ENCODE measurements at places on chromosomes 16 and 17. TPM values are rescaled to one million over a fixed set of nuclear protein-coding genes. Genes with fewer than 3 reads are reported as not detected.

- no peak for DNase-seq
These were observed 2.7 kb downstream of the MNT start for GRCh38 chr17:2398182-2398581.

GRCh38 chr16:66001432-66001831 lies 365.1 kb upstream of the CDH5 start:
- DNase-seq = no peak

GRCh38 chr17:34758316-34758715 lies 178.9 kb downstream of the TMEM132E start:
- DNase-seq = peak; percentile 22

DNA sequence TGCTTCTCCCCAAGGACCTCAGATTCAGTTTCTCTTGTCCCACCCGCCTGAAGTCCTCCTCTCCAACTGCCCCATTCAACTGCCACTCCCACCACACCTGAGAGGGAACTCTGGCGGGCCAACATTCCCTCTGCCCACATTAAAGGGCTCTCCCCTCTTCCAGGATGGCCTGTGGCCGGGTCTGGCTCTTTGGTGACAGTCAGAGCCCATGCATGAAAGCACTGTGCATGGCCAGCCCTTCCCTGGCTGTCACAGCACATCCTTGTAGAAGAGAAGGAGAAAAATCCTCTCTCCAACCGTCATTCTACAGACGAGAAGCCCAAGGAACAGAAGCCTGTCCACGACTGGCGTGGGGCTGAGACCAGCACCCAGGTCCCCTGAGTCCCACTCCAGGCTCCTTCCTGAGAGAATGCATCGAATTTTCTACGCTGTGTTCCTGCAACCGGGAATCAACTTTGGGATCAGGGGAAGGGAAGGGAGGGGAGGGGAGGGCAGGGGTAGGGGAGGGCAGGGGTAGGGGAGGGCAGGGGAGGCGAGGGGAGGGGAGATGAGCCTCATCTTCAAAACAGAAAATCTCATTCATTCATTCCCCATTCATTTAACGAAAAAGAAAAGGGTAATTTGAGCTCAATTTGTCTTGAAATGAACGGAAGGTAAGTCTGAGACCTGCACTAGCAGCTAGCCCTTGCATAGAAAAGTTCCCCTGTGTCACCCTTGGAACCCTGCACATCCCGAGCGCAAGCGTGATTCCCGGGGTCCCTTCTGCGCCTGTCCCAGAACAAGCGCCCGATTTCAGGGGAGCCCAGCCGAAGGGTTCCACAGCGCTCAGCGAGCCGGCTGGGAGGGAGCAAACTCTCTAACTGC lies at the start of gene ABCC12:
Gene ABCC12, minus strand, starts transcription at position 68 of the 864 bp plus-strand sequence. CDS start 9,569 bp downstream, outside the sequence.
- DNase-seq = no peak

GRCh38 chr16:50941681-50942080 lies 199.8 kb downstream of the CYLD start:
- DNase-seq = no peak

DNA sequence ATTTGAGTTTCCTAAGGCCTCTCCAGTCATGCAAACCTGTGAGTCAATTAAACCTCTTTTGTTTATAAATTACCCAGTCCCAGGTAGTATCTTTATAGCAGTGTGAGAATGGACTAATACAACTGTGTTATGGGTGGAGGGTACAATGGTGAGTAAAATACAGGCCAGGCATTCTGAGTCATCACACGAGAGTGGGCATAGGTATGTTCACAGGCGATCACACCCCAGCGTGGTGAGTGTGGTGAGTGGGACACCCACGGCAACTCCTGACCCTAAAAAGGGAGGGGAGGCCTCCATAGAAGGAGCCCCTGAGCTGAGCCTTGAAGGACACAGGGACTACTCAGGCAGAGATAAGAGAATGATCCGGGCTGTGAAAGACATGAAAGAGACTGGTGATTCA lies 22.6 kb upstream of the MAPT start:
- DNase-seq = no peak

GRCh38 chr17:35748341-35748841 lies 4.6 kb downstream of the GAS2L2 start:
- DNase-seq = no peak

GRCh38 chr17:56985371-56986162 lies 7.6 kb downstream of the SCPEP1 start:
- no peak for DNase-seq

GRCh38 chr17:48037036-48037837 lies at the start of gene COPZ2:
Gene COPZ2 (minus strand): TSS chr17:48037797. CDS start chr17:48037777, 20 bp downstream.
- DNase-seq = peak; percentile 69

DNA sequence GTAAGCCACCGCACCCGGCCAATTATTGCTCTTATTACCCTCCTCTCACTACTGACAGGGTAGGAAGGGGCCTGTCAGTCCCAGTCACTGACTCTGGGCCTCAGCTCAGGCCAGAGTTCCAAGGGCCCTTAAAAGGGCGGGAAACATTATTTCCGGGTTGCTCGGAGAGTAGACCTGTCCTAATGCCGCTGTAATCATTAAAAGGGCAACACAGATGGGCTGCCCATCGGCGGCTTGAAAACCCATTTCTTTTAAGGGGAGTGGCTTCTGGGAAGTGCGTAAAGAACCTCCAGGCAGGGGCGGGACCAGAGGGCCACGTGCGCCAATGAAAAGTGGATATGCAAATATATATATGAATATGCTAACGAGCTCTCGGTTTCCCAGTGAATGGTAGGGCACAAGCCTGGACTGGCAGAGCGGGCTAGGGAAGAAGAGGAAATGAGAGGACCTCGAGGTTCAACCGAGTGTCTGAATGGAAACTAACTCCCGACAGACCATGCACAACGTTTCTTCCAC lies 26.6 kb downstream of the PIPOX start:
- DNase-seq = peak; percentile 77

GRCh38 chr16:57331355-57331754 lies 27.2 kb upstream of the CCL22 start:
- no peak for DNase-seq

GRCh38 chr16:74700116-74700437 lies 585 bp downstream of the MLKL start:
- no peak for DNase-seq

- DNase-seq = peak; percentile 100
These were observed 376 bp upstream of the STAC2 start for GRCh38 chr17:39225959-39226683.

GRCh38 chr17:64327201-64327930 lies 63.3 kb downstream of the PECAM1 start:
- DNase-seq = no peak

DNA sequence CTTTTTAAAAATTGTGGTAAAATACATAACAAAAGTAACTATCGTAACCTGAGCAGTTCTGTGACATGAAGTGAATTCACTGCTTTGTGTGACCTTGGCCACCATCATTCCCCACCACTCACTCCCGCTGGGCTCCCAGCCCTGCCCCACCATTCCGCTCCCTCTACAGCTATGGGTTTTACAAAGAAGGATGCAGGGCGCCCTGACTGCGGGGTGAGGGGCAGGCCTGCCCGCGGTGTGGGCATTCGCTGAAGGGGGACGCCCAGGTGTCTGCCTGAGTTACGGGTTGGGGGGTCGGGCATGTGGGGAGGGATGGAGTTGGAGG lies at the start of gene CEMP1:
Gene CEMP1, minus strand, starts transcription at position 38 of the 325 bp plus-strand sequence. CDS start 335 bp downstream, outside the sequence.
- DNase-seq = peak; percentile 47

DNA sequence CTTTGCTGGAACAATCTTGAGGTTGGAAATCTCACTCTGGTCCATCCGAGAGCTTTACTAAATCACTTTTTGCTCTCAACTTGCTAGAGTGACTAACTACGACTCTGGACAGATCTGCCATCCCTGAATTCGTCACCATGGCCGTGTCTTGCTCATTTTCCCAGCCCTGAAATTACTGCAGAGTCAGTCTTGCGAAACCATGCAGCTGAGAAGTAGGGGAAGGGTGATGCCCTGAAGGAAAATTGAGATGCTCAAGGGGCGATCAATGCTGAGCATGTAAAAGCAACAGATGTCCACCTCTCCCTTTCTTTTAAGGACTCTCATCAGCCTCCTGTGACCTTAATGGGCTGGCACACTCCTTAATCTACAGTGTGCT lies 18.8 kb downstream of the PCTP start:
- no peak for DNase-seq

DNA sequence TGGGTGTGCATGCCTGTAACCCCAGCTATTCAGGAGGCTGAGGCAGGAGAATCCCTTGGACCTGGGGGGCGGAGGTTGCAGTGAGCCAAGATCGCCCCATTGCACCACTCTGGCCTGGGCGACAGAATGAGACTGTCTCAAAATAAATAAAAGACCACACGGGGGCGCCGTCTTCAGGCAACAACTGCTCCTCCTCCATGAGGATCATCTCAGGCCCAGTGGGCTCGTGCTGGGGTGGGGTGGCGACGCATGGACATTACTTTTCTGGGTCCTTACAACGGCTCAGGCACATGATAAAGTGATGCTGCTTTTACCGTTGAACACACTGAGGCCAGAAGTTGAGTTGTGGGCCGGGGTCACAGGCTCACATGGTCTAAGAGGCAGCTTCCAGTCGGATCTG lies 56.2 kb downstream of the PRMT7 start:
- DNase-seq = peak; percentile 78

DNA sequence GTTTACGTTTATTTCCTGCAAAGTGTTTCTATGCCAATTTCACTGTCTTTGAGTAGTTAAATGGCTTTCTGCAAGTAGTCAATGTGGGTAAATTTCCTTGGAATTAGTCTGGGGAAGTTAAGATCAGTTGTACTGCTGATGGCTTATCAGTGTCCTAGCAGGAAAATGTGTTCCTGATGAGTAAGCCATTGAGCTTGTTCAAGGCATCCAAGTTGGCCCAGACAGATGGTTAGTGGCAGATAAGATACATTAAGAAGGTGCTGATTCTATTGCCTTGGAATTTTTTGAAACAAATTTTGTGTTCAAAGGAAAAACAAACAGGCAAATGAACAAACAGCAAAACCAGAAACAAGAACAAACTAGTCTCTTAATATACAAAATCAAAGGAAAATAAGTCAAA lies 258.4 kb downstream of the MAP2K6 start:
- no peak for DNase-seq

GRCh38 chr16:69465881-69466280 lies 41.5 kb downstream of the CYB5B start:
- no peak for DNase-seq

DNA sequence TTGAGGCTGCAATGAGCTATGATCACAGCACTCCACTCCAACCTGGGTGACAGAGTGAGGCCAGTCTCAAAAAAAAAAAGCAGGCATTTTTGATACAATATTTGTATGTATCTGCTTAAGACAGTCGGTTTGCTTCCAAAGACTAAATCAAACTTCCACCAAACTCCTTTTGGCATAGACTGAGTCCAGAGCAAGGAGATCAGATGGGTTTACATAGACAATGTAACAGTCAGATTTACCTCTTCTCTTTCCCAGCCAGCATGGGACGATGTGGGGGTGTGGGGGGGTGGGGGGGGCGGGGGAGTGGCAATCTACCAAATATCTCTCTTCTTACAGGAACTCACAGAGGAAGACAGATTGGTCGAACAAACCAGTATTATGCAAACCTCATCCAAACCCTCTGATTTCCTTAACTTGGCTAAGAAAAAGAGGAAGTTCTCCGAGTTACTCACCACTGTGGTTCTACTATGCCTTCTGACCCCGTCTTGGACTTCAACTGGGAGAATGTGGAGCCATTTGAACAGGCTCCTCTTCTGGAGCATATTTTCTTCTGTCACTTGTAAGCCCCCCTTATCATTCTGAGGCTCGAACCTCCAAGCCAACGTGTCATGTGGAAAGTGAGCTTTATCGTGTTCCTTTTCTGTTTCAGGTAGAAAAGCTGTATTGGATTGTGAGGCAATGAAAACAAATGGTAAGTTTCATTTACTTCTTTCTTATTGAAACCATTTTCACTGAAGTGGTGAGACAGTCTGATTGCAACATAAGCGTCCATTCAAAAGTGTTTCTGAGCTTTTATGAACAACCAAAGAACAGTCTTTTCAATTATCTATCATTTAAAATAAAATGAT lies at the start of gene MILR1:
Gene MILR1, plus strand, starts transcription at position 451 of the 848 bp plus-strand sequence. Its CDS starts 54 bp downstream, at position 505.
- no peak for DNase-seq

- DNase-seq = no peak
These were observed 19.9 kb downstream of the COX10 start for GRCh38 chr17:14089179-14089578.

The ATAD5 gene
- total RNA-seq = 24.6 TPM

The SALL1 gene
- 101 TPM for total RNA-seq

The CDRT15 gene
- total RNA-seq = not detected

The PRR11 gene
- total RNA-seq = 70.6 TPM

The ST6GALNAC2 gene
- total RNA-seq = 0.46 TPM

The ENPP7 gene
- total RNA-seq = not detected

The SLC6A2 gene
- total RNA-seq = not detected

The AIPL1 gene
- 0.57 TPM for total RNA-seq

The CSH2 gene
- total RNA-seq = not detected

The KIF19 gene
- 0.18 TPM for total RNA-seq

Data from H9 (cell line).